ENCODE measurements at places on chromosomes 7 and 10.

DNA sequence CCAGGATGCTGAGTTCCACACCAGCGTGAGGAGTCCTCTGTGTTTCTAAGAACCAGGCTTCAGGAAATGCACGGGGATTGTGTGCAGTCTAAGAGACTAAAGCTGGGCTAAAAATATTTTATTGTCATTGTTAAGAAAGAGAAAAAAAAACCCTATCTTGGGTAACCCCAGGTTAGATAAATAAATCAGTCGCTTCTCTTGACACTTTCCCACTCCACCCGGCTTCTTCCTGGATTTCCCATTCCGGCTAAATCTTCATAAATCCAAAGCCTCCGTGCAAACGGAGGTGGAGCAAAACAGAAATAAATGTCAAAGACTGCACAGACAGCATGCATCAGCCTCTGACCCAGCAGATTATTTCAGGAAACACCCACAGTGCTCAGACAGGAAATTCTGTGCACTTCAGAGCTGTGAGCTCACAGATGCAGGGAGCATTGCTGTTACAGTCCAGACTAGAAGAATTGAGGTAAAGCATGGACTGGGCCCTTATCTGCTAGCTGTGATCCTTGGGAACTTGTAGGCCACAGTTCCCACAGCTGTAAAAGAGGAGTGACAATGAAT, 44.8 kb upstream of the GRID1 start:
- DNase-seq, result no peak

GRCh38 chr7:27947586-27948278, 207.8 kb downstream of the TAX1BP1 start:
- no peak for DNase-seq

DNA sequence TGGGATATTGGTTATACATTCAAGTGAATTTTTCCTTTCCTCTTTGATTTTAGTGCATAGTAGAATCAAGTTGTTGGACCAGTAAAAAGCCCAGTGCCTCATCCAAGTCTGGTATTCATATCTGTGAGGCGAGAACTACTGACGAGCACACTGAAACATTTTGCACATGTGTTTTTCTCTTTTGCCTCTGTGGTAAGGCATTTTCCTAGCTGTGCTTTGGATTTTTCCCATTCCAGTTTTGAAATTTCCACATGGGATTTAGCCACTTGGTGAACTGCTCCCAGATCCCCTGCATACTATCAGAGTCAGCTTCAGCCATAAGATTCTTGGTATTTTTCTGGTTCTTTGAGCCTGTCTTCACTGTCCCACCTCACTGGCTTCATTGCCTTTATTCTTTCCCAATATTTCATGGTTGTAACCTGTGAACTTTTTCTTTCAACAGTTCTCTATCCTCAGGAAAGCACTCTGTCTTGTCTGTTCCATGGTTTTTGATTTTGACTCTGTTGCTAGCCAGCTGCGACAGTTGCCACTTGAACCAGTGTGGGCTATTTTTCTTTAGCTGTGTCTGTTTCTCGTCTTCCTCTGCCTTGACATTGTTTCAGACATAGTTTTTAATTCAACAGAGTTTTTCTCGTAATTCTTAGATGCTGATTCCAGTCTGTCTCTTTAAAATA, 239.0 kb downstream of the REEP3 start:
- DNase-seq, result no peak

- no peak for DNase-seq
Observed at GRCh38 chr7:142177869-142178268, 66.4 kb downstream of the MGAM2 start.

- DNase-seq, result no peak
Observed at GRCh38 chr7:36484265-36484664, 94.6 kb downstream of the ANLN start.

DNA sequence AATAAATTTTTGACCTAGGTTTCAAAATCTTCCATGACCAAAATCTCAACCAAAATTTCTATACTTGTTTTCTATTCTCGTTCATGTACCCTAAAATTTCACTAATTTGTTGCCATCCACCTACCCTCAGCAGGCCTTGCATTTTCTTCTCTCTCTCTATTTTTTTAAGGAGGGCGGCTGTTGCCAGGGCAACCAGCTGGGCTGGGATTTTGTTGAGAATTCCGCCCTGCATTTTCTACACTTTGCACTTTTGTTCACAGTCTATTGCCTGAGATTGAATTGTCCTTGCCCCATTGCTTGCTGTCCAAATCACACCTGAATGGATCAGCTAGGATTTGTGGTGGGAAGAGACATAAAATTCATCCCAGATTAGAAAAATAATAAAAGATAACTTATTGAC, 657.5 kb upstream of the NRP1 start:
- no peak for DNase-seq

GRCh38 chr10:7810443-7810842, 7.9 kb upstream of the TAF3 start:
- no peak for DNase-seq

GRCh38 chr10:60236869-60237524, 152.7 kb downstream of the ANK3 start:
- no peak for DNase-seq

DNA sequence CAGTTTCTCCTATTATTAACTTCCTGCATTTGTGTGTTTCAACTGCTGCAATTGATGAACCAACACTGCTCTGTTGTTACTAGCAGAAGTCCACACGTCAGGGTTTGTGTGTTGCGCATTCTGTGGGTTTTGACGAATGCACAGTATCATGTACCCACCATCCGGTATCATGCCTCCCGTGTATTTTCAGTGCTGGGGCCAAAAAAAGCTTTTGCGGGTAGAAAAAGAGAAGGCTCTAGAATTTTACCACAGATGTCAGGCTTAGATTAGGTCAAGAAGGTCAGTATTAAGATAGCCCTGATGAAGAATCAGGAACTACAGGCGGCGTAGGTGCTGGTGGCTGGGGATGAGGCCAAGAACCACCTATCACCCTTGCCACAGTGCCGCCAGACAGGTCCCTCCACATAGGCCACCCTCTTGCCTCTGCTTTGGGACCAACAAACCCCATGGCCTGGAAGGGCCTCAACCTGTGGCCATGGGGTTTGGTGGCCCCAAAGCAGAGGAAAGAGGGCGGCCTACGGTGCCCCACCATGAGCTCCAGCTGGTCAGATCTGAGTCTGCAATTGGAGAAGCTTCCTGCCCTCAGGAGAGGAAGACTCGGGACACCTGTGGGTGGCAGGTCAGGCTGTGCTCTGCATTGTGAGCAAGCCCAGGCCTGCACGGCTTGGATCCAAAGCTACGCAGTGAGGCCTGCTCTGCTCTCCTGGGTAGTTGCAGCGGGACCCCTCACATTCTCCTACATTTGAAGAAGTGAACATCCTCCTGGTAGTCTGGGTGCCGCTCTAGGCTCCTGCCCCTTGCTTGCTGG, 71.9 kb downstream of the MKI67 start:
- no peak for DNase-seq

DNA sequence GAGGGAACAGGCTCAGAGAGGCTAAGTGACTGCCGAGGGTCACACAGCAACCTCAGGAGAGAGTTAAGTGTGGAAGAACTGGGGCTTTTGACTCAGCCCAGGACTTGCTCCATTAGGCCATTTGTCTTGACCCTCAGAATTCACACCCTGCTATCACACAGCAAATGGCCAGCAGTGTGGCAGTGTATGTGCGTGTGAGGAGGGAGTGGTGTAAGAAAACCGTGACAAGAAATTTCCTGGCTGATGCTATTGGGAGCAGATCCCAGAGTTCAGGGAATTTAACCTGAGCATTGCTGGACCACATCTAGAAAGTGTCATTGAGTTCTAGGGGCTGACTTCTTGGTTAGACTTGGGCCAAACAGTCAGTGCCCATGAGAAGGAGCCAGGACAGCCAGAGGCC, 18.4 kb downstream of the VWA2 start:
- DNase-seq, result no peak

- no peak for DNase-seq
Observed at GRCh38 chr10:93752761-93753160, 5.0 kb upstream of the LGI1 start.

DNA sequence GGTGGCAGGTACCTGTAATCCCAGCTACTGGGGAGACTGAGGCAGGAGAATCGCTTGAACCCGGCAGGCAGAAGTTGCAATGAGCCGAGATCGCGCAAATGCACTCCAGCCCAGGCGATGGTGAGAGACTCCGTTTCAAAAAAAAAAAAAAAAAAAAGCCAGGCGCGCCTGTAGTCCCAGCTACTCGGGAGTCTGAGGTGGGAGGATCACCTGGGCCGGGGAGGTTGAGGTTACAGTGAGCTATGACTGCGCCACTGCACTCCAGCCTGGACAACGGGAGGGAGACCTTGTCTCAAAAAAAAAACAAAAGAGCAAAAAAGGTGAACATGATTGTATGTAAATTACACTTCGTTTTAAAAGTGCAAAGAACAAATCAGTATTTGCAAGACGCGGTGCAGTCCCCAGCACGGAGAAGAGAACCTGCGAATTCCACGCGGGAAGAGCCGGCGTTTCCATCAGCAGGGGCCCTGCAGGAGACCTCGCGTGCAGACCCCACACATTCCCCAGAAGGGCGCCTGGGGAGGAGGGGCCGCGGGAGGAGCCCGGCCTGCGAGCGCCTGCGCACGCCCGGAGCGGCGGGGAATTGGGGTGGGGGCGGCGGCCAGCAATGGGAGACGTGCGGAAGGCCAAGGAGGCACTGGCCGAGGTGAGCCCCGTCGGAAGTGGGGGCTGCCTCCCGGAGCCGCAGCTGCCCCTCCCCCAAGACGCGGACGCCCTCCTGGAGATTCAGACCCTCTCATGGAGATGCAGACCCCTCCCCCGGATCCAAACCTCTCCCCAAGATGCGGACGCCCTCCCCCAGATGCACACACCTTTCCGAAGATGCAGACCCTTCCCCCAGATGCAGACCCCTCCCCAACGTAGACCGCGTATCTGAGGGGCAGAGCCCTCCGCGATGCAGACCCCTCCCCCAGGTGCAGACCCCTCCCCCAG, 16.7 kb upstream of the SUN1 start:
- DNase-seq, result peak; percentile 74

GRCh38 chr10:35834877-35835494, 192.9 kb upstream of the FZD8 start:
- DNase-seq, result peak; percentile 18

GRCh38 chr10:23371073-23371472, 26.5 kb upstream of the C10orf67 start:
- no peak for DNase-seq

DNA sequence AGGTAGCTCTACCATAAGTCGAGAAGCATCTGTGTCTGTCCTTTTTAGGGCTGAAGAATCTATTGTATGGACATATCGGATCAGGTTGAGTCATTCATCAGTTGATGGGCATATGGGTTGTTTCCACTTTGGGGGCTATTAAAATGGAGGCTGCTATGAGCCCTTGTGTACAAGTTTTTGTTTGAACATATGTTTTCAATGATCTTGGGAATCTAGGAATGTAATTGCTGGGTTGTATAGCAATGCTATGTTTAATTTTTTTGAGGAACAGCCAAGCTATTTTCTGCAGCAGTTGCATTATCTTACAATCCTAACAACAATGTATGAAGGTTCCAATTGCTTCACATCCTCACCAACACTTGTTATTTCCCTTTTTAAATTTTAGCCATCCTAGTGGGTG, 46.4 kb upstream of the HABP2 start:
- DNase-seq, result no peak

GRCh38 chr7:26954951-26955350, 90.6 kb upstream of the SKAP2 start:
- no peak for DNase-seq

GRCh38 chr7:2803755-2804154, 40.4 kb downstream of the GNA12 start:
- DNase-seq, result no peak

DNA sequence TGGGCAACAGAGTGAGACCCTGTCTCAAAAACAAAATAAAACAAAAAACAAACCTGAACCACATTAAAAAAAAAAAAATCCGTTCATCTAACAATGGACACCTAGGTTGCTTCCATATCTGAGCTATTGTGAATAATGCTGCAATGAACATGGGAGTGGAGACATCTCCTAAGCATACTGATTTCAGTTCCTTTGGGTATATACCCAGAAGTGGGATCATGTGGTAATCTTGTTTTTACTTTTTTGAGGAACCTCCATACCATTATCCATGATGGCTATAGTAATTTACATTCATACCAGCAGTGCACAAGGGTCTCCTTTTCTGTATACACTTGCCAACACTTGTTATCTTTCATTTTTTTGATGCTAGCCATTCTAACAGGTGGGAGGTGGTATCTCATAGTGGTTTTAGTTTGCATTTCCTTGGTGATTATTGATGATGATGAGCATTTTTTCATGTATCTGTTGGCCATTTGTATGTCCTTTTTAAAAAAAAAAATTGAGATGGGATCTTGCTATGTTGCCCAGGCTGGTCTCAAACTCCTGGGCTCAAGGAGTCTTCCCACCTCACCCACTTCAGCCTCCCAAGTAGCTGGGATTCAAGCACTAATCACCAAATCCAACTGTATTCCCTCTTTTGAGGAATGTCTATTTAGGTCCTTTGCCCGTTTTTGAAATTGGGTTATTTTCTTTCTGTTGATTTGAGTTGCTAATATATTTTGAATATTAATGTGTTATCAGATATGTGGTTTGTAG, 17.5 kb downstream of the CDK13 start:
- no peak for DNase-seq

- DNase-seq, result no peak
Observed at GRCh38 chr7:137354396-137354795, 10.9 kb upstream of the PTN start.

DNA sequence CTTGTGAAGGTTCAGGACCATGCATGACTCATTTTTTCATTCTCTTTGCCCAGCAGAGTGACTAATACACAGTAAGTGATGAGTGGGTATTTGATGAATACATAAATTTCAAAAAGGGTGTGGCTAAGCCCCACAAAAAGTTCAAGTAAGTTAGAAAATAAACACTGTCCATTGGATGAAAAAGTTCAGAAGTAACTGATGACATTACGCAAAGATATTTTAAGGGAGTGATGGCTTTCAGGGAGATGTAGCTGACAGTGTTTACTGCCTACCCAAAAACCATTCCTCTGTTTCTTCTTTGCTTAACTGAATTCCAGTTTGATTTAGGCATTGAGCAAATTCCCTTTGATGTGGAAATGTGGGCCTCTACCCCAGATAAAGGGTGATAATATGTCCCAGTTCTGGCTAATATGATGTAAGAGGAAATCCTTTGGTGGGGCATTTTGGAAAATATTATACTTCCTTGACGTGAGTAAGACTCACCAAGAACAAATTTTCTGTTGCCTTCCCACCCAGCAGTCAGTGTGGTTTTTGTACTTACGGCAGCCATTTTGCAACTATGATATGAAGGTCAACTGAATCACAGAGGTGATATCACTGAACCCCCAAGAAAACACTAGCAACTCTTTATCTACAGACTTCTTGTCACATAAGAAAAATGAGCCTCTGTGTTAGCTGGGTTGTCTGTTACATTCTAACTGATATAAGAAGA, 29.0 kb upstream of the EBLN1 start:
- no peak for DNase-seq

GRCh38 chr10:91551856-91552255, 81.0 kb downstream of the PPP1R3C start:
- DNase-seq, result peak; percentile 51

GRCh38 chr7:55024776-55025175, 6.0 kb downstream of the EGFR start:
- no peak for DNase-seq

DNA sequence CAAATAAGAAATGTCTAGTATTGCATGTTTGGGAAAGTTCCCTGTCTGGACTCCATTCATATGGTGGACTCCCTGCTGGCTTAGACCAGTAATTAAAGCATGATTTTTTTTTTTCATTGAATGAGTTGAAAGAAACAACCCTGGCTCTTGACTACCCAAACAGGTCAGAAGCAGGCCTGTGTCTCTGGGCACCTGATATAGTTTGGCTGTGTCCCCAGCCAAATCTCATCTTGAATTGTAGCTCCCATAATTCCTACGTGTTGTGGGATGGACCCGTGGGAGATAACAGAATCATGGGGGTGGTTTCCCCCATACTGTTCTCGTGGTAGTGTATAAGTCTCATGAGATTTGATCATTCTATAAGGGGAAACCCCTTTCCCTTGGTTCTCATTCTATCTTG, 206.2 kb downstream of the TMEM178B start:
- DNase-seq, result no peak

Measured in NT2/D1 (cell line).